ENCODE measurements at places on chromosomes 16 and 17.

DNA sequence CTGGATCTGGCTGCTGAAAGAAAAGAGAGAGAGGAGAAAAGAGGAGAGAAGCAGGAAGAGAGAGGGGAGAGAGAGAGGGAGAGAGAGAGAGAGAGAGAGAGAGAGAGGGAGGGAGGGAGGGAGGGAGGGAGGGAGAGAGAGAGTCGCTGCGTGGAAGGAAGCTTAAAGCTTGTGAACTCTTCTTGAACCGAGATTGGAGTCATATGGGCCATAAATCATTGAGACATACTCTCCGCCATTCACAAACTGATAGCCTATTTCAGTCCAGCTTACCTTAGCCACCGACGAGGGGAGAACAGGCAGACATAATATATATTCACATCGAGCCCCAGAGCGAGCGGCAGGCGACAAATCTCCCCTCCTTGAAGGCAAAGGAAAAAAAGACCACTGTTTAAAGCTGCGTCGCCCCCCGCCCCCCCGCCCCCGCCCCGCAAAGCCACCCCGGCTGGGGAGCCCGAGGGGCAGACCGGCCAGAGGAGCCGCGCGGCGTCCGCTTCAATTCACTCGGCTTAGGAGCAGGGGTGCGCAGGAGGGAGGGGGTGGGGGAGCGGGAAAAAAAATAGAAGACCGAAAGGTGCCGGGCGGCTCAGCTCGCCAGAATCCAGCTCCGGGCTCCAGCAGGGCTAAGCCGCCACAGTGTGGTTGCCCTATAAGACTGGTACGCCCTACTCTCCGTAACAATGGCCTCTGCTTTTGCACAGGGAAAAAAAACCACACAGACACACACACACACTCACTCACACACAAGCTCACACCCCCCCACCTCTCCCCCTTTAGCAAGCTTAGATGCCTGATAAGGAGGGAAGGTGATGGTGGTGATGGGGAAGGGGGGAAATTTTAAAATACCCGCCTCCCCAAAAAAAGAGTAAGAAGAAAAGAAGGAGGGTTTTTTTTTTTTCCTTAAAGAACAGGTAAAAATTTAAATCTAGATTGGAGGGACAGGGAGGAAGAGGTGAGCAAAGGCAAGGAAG is 10.6 kb upstream of the HOXB2 start:
- DNase-seq = peak; percentile 96

DNA sequence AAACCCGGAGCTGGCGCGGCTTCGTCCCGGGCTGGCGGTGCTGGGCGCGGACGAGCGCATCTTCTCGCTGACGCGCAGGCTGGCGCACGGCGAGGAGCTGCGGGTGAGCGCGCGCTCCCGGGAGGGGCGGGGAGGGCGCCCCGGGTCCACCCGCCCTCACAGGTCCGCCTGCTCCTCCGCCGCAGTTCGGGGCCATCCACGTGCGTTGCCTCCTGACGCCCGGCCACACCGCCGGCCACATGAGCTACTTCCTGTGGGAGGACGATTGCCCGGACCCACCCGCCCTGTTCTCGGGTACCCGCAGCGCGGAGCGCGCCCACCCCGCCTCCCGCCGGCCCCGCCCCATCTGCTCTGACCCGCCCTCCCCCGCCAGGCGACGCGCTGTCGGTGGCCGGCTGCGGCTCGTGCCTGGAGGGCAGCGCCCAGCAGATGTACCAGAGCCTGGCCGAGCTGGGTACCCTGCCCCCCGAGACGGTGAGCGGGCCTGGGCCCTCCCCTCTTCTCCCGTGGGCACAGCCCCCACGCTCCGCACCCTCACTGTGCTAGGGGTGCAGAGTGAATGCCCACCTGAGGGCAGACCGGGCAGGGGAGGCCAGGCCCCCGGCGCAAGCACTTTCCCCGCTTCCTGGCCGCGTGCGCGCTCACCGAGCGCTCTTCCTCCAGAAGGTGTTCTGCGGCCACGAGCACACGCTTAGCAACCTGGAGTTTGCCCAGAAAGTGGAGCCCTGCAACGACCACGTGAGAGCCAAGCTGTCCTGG is 1.4 kb downstream of the HAGHL start:
- peak; percentile 66 for DNase-seq

GRCh38 chr17:74971842-74972106 is 785 bp downstream of the HID1 start:
- DNase-seq = no peak

- peak; percentile 30 for DNase-seq
Measured at GRCh38 chr16:58127033-58127556, 2.1 kb downstream of the CFAP20 start.

- DNase-seq = peak; percentile 68
Measured at GRCh38 chr17:82212331-82213250, at the start of gene CCDC57. TSS of gene CCDC57 (minus strand) at chr17:82212842. CDS start at chr17:82201944, 10,898 bp downstream.

- no peak for DNase-seq
Measured at GRCh38 chr17:45397796-45398195, 34.9 kb downstream of the ARHGAP27 start.

- no peak for DNase-seq
Measured at GRCh38 chr16:4016005-4016352, 100.3 kb downstream of the ADCY9 start.

- DNase-seq = no peak
Measured at GRCh38 chr16:89314357-89314756, 96.9 kb downstream of the ZNF778 start.

DNA sequence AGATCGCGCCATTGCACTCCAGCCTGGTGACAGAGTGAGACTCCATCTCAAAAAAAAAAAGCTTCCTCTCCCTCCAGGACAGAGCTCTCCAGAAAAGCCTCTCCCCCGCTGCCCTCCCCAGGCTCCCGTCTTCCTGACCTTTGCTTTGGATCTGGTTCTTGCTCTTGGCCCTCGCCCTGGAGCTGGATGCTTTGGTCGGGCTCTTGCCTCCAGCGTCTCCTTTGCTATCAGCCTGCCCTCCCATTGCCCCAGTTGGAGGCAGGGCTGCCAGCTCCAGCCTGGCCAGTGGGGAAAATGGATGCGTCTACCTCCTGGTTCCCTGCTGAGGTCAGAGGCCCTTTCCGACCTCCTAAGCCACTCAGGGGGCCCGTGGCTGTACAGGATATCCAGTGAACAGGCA is 35.9 kb downstream of the TRARG1 start:
- DNase-seq = no peak

DNA sequence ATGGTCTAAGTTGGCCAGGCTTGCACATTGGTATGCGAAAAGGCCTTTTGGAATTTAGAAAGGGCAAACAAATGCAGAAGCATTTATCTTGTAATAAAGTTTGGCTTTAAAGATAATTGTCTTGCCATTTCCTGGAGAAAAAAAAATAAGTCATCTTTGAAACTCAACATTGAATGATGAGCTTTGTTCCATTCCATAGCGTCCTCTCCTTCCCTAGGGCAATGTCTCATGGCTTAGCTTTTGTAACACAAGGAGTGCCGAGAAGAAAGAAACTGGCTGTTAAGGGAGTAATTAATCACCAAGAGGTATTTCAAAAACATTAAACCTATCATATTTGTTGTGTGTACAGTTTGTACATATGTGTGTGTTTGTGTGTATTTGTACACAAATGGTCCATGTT is 372.3 kb downstream of the NPIPA8 start:
- DNase-seq = no peak

All from fibroblast of skin of right quadriceps (primary cell).